ENCODE measurements at places on chromosomes 3 and 15. TPM values are rescaled to one million over a fixed set of nuclear protein-coding genes. Genes with fewer than 3 reads are reported as not detected.

The NEIL1 gene
- polyA plus RNA-seq: 44.5 TPM

The STRC gene
- 10.9 TPM for polyA plus RNA-seq

The IQCH gene
- 0.97 TPM for polyA plus RNA-seq

The TERC gene
- polyA plus RNA-seq: 1.1 TPM

The DUOX2 gene
- polyA plus RNA-seq: 0.04 TPM

DNA sequence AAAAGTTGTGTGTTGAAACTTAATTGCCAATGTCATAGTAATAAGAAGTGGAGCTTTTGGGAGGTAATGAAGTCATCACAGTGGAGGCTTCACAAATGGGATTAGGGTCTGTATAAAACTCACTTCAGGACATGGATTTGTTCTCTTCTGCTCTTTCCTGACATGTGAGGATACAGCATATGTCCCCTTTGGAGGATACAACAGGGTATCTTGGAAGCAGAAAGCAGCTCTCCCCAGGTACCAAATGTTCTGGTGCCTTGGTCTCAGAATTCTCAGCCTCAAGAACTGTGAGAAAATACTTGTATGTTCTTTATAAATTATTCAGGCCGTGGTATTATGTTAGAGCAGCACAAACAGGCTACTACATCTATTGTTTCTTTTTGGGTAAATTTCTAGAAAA is 210.9 kb downstream of the DIPK2A start:
- no peak for DNase-seq
- H3K36me3 ChIP-seq: no peaks in the 10 kb centered on the region
- peaks cover 15% of the 10 kb centered on the region for H3K4me1 ChIP-seq
- H3K4me3 ChIP-seq: no peak overlapping the region
- no peak overlapping the region for H3K27ac ChIP-seq
- H3K27me3 ChIP-seq: no peaks in the 10 kb centered on the region

DNA sequence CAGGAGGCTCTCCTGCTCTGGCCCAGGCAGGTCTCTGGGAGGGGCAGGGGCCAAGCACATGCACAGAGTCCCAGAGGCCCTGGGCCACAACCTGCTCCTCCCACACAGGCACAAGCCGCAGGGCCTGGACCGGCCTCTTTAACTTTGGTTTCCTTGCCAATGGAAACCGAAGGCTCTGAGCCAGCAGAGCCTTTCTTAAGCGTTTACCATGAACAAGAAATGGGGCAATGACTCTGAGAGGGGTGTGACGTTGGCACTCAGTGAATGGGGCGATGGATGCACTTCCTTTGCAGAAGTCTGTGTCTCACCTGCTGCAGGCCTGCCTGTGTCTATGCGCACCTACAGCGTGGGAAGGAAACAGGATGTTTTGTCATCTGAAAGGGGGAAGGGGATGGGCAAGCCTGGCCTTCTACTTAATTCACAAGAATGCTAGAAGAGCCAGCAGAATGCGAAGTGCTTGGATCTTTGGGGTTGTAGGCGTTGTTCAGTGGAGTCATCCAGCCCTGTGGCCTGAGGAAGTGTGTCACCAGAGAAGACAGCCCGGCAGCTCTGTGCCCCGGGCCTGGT is 41.8 kb downstream of the IFT122 start:
- no peak overlapping the region for H3K4me3 ChIP-seq
- no peaks in the 10 kb centered on the region for H3K27me3 ChIP-seq
- DNase-seq: no peak
- H3K36me3 ChIP-seq: peaks cover 74% of the 10 kb centered on the region
- H3K27ac ChIP-seq: no peak overlapping the region

DNA sequence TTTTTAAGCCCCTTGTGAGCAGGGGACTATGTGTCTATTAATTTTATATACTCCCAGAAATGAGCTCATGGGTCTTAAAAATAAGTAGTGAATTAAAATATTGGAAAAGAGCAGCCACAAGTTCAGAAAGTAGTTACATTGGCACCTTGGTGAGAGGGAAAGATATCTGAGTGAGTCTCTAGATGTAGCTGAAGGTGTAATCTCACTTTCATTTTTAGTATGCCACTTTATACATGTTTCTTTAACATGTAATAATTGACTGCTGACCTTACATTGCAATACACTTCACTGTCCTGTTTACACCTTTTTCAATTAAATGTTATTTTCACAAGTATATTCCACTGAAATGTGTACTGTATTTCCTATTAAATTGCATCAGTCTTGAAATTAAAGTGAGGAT is 12.1 kb upstream of the PAK6 start:
- H3K27ac ChIP-seq: no peak overlapping the region
- peaks cover 3% of the 10 kb centered on the region for H3K36me3 ChIP-seq
- H3K27me3 ChIP-seq: no peaks in the 10 kb centered on the region
- H3K4me1 ChIP-seq: peaks cover 11% of the 10 kb centered on the region
- DNase-seq: no peak

DNA sequence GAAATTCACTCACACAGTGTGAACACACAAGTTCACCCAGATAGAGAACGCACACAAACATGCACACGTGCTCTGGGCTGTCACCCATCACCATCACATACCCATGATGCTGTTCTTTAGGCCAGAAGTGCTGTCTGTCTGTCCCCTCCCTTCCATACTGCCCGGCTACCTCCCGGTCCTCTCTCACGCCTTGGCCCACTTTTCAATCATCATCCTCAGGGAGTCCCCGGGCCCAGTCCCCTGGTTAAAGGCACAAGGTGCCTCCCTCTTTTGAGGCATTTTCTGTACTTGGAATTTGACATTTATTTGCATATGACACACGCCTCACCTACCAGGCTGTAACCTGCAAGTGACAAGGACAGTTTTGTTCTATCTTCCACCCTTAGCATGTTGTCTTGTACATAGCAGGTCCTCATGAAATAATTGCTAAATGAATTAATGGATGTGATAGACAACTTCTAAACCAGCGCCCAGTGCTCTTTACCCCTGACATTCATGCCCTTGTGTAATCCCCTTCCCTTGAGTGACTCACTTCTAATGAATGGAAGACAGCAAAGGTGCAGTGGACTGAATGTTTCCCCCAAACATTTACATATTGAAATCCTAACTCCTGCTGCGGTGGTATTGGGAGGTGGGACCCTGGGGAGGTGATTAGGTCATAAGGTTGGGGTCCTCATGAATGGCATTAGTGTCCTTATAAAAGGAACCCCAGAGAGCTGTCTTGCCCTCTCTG is 73.9 kb upstream of the ADPGK start:
- no peaks in the 10 kb centered on the region for H3K36me3 ChIP-seq
- H3K4me3 ChIP-seq: no peak overlapping the region
- peaks cover 16% of the 10 kb centered on the region for H3K4me1 ChIP-seq
- DNase-seq: peak; percentile 19
- H3K27me3 ChIP-seq: no peaks in the 10 kb centered on the region
- H3K27ac ChIP-seq: no peak overlapping the region

GRCh38 chr3:73101881-73102280 is 40.4 kb downstream of the EBLN2 start:
- no peaks in the 10 kb centered on the region for H3K36me3 ChIP-seq
- H3K27me3 ChIP-seq: no peaks in the 10 kb centered on the region

GRCh38 chr3:57556459-57557084 is 498 bp downstream of the PDE12 start:
- no peak for DNase-seq
- H3K36me3 ChIP-seq: peaks cover 7% of the 10 kb centered on the region
- H3K27ac ChIP-seq: peak overlapping the region; percentile 84
- peaks cover 5% of the 10 kb centered on the region for H3K4me1 ChIP-seq
- H3K4me3 ChIP-seq: peak overlapping the region; percentile 98

DNA sequence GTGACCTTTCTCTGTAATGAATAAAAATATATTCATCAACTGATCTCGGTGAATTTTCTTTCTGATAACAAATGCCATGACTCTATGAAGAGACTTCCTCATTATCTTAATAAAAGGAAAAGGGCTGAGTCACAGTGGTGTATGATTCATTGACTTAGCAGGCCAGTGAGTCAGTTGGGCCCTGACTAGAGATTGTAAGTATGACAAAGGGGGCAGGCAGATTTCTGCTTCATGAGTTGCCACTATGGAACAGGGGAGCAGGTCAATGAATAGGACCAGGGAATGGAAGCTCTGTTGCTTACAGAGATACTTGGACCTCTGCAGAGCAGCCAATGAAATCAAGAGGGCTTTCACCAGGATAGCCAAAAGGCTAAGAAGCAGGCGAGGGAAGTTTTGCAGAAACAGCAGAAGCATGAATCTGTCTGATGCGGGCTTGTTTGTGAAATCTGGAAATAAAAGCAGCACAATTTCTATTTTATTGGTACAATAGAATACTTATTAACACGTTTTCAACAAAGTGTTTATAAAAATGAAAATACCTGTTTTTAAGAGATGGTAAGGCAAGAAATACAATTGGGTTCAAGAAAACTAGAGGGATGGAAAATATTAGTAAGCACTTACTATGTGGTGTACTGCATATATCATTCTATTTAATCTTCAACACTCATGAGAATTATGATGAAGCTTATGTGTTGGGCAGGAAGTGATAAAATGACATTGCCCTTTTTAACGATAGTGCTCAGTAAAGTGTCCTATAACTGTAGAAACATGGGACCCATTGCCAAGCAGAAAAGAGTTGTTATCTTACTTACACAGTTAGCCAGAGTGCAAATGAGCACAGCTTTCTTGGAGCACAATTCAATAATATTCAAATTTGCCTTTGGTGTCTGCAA is 169.8 kb upstream of the MYRIP start:
- H3K36me3 ChIP-seq: no peaks in the 10 kb centered on the region
- DNase-seq: no peak
- H3K27ac ChIP-seq: no peak overlapping the region
- no peaks in the 10 kb centered on the region for H3K4me1 ChIP-seq

DNA sequence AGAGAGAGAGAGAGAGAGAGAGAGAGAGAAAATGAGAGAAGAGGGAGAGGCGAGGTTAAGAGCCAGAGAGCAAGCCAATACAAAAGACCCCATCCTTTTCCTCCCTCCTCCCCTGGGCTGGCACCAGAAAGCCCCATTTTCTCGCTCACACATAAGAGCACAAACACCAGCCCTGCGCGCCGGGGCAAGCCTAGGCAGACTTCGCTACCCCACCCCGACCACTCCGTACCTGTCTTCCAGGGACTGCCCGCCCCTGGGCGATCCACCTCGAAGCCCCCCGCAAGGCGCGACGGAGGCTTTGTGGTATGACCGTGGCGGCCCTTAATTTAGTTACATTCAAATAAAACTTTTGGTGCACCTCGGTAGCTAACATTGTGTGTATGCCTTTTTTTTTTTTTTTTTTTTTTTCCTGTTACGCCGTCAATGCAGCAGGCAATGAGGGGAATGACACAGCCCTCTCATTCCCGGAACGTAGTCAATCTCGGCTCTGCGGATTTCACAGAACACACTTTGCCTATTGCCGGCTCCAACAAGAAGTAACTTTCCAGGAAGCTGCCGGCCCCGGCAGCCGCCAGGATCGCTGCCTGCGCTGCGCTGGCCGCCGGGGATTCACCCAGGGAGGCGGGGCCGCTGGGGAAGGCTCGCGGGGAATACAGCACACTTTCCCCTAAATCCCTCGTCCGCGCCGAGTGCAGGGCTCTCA is 7.7 kb downstream of the BCL6 start:
- peak overlapping the region; percentile 73 for H3K4me3 ChIP-seq
- DNase-seq: peak; percentile 41
- H3K27ac ChIP-seq: peak overlapping the region; percentile 72
- no peaks in the 10 kb centered on the region for H3K27me3 ChIP-seq

GRCh38 chr3:129365296-129366136 is 62.9 kb downstream of the EFCAB12 start:
- H3K27me3 ChIP-seq: peaks cover 3% of the 10 kb centered on the region
- no peak overlapping the region for H3K27ac ChIP-seq
- no peak overlapping the region for H3K4me3 ChIP-seq
- no peaks in the 10 kb centered on the region for H3K36me3 ChIP-seq

GRCh38 chr15:50363612-50364011 is 8.6 kb upstream of the GABPB1 start:
- H3K36me3 ChIP-seq: peaks cover 16% of the 10 kb centered on the region
- H3K27ac ChIP-seq: no peak overlapping the region
- DNase-seq: no peak
- no peaks in the 10 kb centered on the region for H3K27me3 ChIP-seq

DNA sequence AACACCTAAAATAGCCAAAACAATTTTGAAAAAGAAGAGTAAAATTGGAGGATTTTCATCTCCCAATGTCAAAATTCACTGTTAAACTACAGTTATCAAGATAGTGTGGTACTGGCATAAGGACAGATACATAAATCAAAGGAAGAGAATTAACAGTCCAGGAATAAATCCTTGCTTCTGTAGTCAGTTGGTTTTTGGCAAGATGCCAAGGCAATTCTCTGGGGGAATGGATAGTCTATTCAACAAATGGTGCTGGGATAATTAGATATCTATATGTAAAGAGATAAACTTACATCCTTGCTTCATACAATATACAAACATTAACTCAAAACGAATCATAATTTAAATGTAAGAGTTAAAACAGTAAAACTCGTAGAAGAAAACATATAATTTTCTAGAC is 57.9 kb upstream of the SELENOK start:
- no peak for DNase-seq
- no peak overlapping the region for H3K4me3 ChIP-seq
- H3K27me3 ChIP-seq: peaks cover 3% of the 10 kb centered on the region

DNA sequence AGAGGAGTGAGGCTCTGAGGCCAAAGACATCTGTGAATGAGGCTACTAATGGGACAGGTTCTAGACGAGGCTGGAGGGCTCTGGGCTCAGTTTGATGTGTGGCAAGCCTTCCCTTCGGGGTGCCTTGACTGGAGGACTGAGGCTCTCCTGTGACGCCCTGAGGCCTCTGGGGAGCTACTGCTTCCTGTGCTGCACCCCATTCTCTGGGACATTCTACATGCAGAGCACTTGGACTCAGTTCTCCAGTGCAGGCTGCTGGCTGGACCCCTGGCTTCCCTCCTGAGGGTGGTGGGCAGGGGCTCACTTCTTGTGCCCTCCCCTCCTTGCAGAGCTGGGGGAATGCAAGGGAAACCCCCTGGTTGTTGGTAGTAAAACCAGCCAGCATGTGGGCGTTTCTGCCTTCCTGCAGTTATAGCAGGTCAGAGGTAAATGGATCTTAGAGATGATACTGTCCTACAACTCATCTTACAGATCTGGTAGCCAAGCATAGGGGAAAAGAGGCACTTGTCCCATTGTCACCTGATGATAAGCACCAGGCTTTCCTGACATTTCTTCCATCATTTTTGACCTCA is 133.3 kb downstream of the CHDH start:
- peaks cover 3% of the 10 kb centered on the region for H3K4me1 ChIP-seq
- no peak overlapping the region for H3K4me3 ChIP-seq
- peaks cover 58% of the 10 kb centered on the region for H3K36me3 ChIP-seq
- no peaks in the 10 kb centered on the region for H3K27me3 ChIP-seq

DNA sequence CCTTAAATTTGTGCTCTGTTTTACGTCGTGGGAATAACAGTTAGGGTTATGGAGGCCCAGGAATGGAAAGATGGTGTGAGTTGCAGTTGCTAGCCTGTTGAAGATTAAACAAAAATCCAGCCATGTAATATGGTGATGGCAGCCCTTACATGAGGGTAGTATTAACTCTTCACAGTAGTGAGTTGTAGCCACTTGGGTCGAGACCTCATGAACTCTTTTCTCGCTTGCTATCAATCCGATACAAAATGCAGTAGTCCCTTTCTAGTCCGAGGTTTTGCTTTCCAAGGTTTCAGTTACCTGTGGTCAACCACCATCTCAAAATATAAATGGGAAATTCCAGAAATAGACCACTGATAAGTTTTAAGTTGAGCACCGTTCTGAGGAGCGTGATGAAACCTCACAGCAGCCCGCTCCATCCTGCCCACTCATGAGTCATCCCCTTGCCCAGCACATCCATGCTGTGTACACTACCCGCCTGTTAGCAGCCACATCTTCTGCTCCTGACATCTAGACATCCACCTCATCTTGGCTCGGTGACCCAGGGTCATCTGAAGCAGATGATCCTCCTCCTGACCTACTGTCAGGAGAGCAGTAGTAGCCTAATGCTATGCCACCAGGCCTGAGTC is 177.9 kb downstream of the CDIN1 start:
- H3K27me3 ChIP-seq: no peaks in the 10 kb centered on the region
- no peaks in the 10 kb centered on the region for H3K36me3 ChIP-seq
- no peak overlapping the region for H3K4me3 ChIP-seq

All from large intestine (tissue), 12 donors.